ENCODE measurements at places on chromosomes 12 and 14.

DNA sequence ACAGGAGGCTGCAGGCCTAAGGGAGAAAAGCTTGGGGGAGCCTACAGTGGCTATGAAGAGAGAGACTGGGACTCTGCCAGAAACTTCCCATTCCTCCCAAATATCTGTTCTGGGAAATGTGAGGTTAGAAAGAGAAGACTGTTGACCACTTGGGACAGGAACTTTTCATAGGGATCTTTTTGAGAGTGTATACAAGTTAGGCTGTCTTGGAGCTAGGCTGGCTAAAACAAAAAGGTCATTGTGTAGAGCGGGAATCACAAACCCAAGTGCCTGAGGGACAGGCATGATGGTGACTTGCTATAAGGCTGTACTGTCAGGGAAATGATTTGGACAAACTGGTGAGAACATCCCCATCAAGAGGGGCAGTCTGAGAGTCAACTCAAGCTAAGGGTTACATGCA lies 175.1 kb downstream of the GRIP1 start:
- DNase-seq, result no peak

DNA sequence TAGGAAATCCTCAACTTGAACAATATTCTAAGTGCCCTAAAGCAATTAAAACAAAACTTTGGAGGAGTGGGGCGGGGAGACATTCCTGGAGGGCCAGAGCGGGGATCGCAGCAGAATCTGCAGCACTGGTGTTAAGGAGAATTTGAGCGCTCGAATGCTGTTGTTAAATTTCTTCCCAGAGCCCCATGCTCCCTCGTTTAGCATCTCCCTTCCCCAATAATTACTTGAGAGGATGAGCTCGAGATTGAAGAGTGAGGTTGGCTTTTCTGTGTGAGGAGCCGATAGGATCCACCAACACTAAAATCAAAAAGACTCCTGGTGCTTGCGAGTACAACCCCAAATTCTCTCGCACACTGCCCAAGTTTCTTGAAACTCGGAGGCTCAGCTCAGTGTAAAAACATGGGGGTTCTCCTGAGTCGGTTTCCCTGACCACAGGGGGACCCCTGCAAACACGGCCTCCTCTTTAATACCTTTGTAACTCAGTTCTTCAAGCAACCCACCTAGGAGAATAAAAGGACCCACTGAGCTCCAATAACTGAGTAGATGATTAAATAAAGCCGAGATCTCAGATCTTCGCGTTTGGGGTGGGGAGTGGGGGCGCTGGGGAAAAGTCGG lies 10.2 kb upstream of the FOXG1 start:
- no peak for DNase-seq

DNA sequence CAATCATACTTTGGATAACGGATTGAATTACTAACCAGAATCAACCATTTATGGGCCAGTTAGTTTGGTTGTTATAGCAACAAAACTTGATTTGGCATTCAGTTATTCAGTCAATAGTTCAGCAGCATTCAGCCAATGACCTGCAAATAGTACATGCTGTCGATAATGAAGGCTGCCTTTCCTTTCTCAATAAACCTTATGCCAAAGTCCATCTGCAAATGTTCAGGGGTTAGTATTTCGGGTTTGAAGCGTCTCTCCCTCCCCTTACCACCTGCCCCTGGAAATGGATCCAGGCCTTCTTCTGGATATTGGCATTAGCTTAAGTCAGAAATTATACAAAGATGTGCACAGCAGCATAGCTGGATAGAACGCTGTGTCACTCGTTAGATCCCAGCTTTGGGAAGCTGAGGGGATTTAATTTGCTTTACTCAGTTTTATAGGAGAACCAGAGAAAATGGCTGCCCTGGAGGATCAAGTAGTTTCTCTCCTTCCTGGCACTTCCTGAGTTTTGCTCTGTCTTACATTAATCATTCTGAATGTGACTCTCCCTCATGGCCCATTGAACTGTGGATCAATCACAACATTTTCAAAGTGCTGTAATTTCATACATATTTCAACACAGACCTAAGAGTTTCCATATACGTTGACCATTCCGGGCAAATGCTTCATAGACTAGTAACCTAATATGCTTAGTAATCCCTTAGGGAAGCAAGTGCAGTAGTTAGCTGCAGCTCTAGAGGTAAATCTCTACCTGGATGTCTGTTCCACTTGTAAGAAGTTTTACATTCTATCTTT lies 46.7 kb upstream of the PTPRR start:
- DNase-seq, result no peak

- no peak for DNase-seq
Observed at GRCh38 chr14:70425354-70425753, 8.5 kb upstream of the SYNJ2BP start.

DNA sequence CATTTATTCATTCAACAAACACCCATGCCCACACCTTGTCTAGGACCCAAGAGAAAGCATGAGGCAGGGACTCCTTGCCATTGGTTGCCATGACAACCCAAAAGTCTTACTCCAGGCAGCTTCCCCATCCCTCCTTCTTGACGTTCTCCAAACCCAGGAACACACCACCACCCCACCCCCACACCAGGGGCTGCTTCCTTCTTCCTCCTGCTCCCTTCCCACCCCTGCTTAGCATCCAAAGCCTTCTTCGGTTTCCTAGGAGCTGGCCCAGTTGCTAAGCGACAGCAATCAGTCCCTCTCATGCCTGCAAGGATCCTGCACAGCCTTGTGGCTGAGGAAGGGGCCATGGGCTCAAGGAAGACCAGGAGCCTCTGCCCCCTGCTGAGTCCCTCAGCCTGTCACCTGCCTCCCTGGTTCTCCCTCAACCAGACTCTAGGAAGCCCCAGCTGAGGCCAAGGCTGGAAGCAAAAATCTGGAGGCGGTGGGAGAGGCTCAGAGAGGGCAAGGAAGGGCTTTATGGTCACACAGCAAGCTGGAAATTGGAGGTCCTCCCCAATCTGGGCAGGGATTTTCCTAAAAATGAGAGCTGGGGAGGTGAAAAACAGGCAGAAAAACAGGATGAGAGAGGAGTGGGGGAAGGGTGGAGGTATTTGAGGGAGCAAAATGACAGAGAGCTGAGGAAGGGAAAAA lies 15.4 kb downstream of the RASAL1 start:
- no peak for DNase-seq

DNA sequence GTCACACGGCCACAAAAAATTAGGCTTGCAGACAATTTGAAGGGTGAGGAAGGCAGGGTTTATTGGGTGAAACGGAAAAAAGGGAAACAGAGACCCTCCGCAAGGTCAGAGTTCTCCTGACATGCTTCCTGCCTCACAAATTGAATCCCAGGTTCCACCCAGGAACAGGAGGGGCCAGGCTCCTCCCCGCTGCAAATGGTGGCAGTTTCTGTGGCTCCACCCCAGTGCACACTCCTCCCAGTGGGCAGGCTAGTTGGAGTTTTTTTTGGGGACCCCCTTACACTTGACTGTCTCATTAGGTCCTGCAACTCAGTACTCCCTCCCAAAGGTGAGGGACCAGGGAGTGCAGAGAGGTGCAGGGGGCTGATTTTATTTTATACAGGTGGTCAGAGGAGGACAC lies 39.4 kb upstream of the PPP1CC start:
- DNase-seq, result no peak

DNA sequence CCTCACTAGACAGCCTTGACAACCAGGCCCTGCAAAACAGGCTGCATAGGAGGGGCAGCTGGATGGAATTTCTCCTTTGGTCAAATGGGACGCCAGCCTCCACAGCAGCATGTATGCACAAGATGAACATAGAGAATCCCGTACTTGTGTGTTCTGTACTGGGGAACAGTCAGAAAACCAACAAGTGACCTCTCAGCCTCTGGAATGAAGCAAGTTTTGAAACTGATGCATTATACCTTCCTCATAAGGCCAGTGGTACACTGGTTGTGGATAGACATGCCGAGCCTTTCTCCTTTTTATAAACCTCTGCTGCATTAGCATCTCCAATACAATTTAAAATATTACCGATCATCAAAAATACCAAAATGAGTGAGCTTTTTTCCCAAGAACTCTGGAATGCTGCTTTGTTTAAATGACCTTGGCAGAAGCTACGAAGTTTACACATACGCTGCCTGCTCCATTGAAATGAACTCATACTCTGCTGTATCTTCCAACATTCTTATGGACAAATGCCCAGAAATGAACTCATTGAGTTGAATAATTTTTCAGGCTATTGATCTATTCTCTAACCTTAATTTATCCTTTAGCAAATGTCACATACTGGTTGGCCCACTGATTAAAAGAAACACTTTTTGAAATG lies 47.6 kb upstream of the FERMT2 start:
- DNase-seq, result no peak

GRCh38 chr12:111672822-111673381 lies 12.9 kb downstream of the BRAP start:
- no peak for DNase-seq

- DNase-seq, result no peak
Observed at GRCh38 chr12:57821474-57822214, 3.1 kb upstream of the AVIL start.

DNA sequence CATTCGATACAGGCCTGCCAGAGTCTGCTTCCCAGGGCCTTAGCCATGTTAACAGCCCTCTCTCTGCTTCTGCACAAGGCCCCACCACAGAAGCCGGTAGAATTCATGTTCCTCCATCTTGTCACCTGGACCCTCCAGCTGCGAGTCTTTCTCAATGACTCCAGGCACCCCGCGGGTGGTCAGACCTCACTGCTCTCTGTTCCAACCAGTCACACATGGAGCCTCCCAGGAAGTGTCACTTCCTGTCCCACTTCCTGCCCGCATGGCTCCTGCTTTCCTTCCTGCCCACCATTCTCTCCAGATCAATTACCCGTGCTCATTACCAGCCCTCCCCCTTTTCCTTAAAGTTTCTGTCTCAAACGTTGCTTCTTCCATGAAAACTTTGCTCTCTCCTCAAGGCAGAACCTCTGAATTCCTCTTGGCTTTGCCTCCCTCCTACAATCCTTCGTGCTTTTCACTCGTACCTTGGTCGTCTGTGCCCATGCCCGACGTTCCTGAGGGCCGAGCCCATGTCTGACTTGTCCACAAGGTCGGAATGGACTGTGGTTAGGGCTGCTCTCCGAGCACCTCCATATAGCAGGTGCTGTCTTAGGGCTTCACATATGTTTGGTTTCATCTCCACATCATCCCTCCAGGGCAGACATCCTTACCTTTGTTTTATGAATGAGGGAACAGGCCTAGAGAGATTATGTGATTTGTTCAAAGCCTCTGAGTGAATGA lies 172.1 kb downstream of the TSPAN9 start:
- no peak for DNase-seq

GRCh38 chr14:60981633-60982455 lies 799 bp downstream of the SLC38A6 start:
- no peak for DNase-seq

- no peak for DNase-seq
Observed at GRCh38 chr12:46179693-46180452, 89.0 kb downstream of the SLC38A1 start.

- no peak for DNase-seq
Observed at GRCh38 chr12:6551063-6551461, 4.8 kb downstream of the IFFO1 start.

DNA sequence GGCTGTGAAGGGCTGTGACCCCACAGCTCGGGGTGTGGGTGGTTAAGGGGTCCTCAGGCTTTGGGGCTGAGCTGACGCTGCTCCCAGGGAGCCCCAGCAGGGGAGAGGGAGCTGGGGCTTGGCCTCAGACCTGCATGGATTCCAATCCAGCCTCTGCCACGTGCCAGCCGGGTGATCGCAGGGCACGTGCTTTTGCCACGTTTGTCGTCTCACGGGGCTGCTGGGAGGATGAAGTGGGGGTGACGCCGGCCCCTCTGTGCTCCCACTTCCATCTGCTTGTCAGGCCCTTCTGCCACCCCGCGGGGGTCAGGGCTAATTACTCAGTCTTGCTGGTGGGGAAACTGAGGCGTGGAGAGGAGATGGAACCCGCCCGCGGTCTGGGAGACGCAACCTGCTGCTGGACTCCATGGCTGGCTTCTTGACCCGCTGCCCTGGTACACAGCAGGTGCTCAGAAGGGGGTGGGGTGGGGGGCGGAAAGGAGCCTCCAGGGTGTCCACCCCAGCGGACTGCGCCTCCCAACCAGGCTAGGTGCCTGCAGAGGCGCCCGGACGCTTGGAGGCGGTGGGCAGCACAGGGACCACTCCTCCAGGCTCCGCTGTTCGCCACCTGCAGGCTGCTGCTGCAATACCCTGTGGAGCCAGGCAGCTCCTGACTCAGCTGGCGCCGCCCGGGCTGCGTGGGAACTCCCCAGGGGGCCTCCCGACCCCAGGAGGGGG lies 36.4 kb upstream of the PRIMA1 start:
- no peak for DNase-seq

- no peak for DNase-seq
Observed at GRCh38 chr12:72207486-72208409, 64.4 kb upstream of the TRHDE start.

Data from T1000 (cell line).